RPMI7951 (cell line): ENCODE measurements at places on chromosomes 5 and 9.

GRCh38 chr5:73152411-73153388 lies 20.3 kb upstream of the TMEM174 start:
- DNase-seq, result no peak

- DNase-seq, result no peak
Observed at GRCh38 chr9:27836661-27837401, 263.6 kb upstream of the C9orf72 start.

DNA sequence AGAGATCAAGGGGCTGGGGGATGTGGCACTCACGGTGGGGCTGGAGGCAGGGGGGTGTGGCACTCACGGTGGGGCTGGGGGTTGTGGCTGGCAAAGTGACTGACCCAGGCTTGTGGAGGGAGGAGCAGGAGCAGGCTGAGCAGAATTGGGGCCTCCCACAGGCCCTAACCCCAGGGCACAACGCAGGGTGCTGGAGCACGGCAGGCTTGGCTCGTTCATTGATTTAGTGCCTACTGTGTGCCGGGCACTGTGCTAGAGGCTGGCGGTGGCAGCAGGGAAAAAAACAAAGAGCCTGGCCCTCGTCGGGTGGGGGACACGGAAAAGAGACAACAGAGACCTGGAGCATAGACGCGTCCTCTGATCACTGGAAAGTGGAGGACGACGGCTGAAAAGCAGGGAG lies 80.9 kb downstream of the HMCN2 start:
- DNase-seq, result no peak

- no peak for DNase-seq
Observed at GRCh38 chr5:147483188-147483790, 26.6 kb downstream of the DPYSL3 start.

- DNase-seq, result no peak
Observed at GRCh38 chr5:2642684-2643345, 108.7 kb downstream of the IRX2 start.

GRCh38 chr5:73591698-73592501 lies 26.4 kb downstream of the UTP15 start:
- DNase-seq, result peak; percentile 26

- no peak for DNase-seq
Observed at GRCh38 chr9:121172726-121173487, 28.8 kb downstream of the RAB14 start.

- DNase-seq, result no peak
Observed at GRCh38 chr5:26487553-26487952, 550.8 kb downstream of the CDH9 start.

- DNase-seq, result no peak
Observed at GRCh38 chr5:54446379-54446732, 9.1 kb upstream of the HSPB3 start.

GRCh38 chr5:95972196-95972595 lies 10.5 kb upstream of the ELL2 start:
- no peak for DNase-seq

GRCh38 chr5:172561151-172561550 lies 79.9 kb upstream of the NEURL1B start:
- no peak for DNase-seq

- peak; percentile 60 for DNase-seq
Observed at GRCh38 chr5:138352722-138353559, 456 bp downstream of the KDM3B start.

DNA sequence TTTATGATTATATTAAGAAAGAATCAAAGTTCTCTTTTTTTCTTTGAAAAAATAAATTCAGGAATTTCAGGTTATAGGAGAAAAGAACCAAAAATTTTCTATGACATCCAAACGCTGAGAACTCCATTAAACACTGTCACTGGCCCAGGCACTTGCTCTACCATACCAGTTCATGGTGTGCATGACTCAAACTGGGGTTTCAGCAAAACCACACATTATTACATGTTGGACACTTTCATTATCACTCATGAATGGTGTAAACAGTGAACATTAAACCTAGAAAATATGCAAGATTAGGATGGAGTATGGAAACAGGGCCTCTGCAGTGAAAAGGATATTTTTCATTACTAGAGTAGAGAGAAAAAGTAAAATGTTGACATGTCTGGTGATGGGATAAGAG lies 369.9 kb upstream of the FAM174A start:
- DNase-seq, result no peak

DNA sequence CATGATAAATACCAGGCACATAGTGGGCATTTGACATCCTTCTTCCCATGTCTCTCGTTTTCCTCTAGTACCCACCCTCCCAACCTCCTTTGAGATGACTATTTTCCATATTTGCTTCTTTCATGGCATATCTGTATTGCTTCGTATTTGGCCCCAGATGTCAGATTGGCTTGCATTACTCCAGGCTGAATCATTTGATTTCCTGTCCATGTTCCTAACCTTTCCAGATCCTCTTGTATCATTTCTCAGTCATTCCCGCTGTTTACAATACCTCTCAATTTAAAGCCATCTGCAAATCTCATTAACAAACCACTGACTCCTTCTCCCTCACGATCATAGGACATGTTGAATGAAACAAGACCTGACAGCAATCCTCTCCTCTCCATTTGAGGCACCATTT lies 19.9 kb downstream of the MTX3 start:
- DNase-seq, result peak; percentile 78

DNA sequence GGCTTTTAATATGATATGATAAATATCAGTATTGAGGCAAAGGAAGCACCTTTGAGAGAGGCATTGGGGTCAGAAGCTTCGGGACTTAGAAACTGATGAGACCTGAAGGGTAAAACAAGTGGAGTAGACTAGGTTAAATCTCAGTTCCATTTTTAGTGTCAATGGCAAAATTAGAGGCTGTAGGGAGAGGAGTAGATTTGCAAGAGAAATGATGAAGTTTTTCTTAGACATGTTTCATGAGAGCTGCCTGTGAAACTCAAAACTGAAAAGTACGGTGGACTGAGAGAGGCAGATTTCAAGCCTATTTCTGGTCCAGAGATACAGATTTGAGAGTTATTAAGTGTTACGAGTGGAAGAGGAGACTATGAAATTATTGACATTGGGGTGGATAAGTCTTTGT lies 278.5 kb downstream of the TAF11L14 start:
- DNase-seq, result no peak

- DNase-seq, result no peak
Observed at GRCh38 chr9:133169102-133169501, 5.4 kb upstream of the GBGT1 start.
